ENCODE measurements at places on chromosomes 1 and 21. TPM values are rescaled to one million over a fixed set of nuclear protein-coding genes. Genes with fewer than 3 reads are reported as not detected.
A peak's percentile ranks its signal among the peaks of the same experiment; 100 is the strongest.

GRCh38 chr1:3444736-3445135 is 9.7 kb upstream of the ARHGEF16 start:
- peaks cover 40% of the 10 kb centered on the region for H3K27me3 ChIP-seq
- no peak overlapping the region for H3K4me3 ChIP-seq

DNA sequence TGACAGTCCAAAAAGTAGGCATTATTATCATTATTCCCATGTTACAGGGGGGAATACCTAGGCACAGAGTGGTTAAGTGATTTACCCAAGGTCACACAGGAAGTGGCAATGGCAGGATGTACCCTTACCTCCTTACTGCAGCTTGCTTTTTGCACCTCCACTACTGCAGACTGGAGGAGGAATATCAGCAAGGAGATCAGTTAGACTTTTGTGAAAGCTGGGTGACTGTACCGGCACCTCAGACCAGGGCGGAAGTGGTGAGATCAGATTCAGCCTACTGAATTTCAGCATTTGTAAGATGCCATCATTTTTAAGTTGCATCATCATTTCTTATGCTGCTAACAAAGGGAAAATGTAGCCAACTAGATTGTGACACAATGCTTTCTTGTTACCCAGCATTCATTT is 4.5 kb downstream of the ADARB1 start:
- no peaks in the 10 kb centered on the region for H3K36me3 ChIP-seq
- H3K4me1 ChIP-seq = peaks cover 13% of the 10 kb centered on the region
- H3K27me3 ChIP-seq = no peaks in the 10 kb centered on the region
- peak; percentile 71 for DNase-seq
- H3K4me3 ChIP-seq = no peak overlapping the region

TNFRSF8 gene
- 0.22 TPM for total RNA-seq

UBL4B gene
- total RNA-seq = not detected

GRCh38 chr1:193308438-193308837 is 122.0 kb upstream of the B3GALT2 start:
- DNase-seq = peak; percentile 62
- H3K27me3 ChIP-seq = no peaks in the 10 kb centered on the region
- no peak overlapping the region for H3K27ac ChIP-seq
- no peaks in the 10 kb centered on the region for H3K36me3 ChIP-seq
- no peak overlapping the region for H3K4me3 ChIP-seq
- no peaks in the 10 kb centered on the region for H3K4me1 ChIP-seq

- no peaks in the 10 kb centered on the region for H3K36me3 ChIP-seq
- no peak for DNase-seq
These were observed 313.5 kb downstream of the NPHP4 start for GRCh38 chr1:5678759-5679158.

- no peak overlapping the region for H3K27ac ChIP-seq
- peaks cover 1% of the 10 kb centered on the region for H3K36me3 ChIP-seq
- H3K4me3 ChIP-seq = no peak overlapping the region
- no peak for DNase-seq
These were observed 1.4 kb downstream of the ZMYND12 start for GRCh38 chr1:42454403-42454802.

C1orf210 gene
- total RNA-seq = 0.84 TPM

DNA sequence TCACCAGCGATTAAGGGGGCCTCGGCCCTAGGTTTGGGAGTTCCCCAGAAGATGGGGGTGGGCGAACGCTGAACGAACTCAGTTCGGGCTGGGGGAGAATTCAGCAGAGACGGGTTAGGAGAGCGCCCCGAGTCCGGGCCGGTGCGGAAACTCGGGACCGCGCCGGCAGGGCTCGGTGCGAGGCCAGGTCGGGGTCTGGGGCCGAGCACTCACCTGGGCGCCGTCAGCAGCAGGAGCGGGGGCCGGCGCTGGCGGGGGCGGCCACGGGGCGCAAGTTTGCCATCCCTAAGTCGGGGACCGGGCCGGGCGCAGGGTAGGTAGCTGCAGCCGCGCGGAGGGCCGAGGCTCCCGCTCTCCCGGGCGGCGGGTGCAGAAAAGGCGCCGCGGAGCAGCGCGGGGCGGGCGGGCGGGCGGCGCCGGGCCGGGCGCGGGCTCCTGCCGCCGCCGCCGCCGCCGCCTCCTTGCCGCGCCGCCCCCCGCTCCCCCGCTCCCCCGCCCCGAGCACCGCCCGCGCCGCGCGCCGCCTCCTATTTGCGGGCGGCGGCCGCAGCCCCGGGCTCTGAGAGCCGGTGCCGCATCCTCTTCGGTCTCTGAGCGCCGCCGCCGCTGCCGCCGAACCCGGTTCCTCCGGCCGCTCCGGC is 349 bp downstream of the ADGRB2 start:
- no peak overlapping the region for H3K27ac ChIP-seq
- H3K4me1 ChIP-seq = peaks cover 45% of the 10 kb centered on the region
- H3K36me3 ChIP-seq = no peaks in the 10 kb centered on the region
- no peaks in the 10 kb centered on the region for H3K27me3 ChIP-seq
- DNase-seq = no peak

DNA sequence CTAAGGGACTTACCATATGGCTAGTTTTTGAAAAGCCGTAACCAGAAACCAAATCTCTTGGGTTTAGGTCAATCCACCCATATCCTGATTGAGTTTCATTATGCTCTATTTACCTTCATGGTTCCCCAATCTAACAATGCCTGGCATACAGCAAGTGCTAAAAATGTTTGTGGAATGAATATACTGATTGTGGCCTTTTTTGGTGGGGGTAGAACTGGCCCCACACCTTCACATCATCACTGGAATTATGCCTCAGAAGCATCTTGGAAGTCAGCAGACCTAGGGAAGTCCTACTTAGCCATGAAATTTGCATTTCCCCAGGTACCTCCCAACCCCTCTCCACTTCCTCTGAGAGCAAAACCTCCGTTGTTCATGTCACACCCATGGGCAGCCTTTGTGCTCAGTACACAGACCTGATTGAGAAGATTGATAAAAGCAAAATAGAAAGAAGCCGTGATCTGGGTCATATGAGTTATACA is 17.8 kb upstream of the SLAMF1 start:
- no peaks in the 10 kb centered on the region for H3K4me1 ChIP-seq
- H3K27ac ChIP-seq = no peak overlapping the region
- no peaks in the 10 kb centered on the region for H3K27me3 ChIP-seq
- no peak for DNase-seq

NEK2 gene
- total RNA-seq = 1.4 TPM

OR2M3 gene
- not detected for total RNA-seq

- H3K27me3 ChIP-seq = no peaks in the 10 kb centered on the region
- H3K4me1 ChIP-seq = no peaks in the 10 kb centered on the region
- H3K36me3 ChIP-seq = no peaks in the 10 kb centered on the region
These were observed 27.0 kb downstream of the KIAA1614 start for GRCh38 chr1:180939711-180940103.

NTPCR gene
- total RNA-seq = 41.5 TPM

- peaks cover 40% of the 10 kb centered on the region for H3K36me3 ChIP-seq
- no peaks in the 10 kb centered on the region for H3K27me3 ChIP-seq
- no peak overlapping the region for H3K4me3 ChIP-seq
- no peak overlapping the region for H3K27ac ChIP-seq
- no peak for DNase-seq
These were observed 18.9 kb downstream of the SFPQ start for GRCh38 chr1:35173909-35174540.

DNA sequence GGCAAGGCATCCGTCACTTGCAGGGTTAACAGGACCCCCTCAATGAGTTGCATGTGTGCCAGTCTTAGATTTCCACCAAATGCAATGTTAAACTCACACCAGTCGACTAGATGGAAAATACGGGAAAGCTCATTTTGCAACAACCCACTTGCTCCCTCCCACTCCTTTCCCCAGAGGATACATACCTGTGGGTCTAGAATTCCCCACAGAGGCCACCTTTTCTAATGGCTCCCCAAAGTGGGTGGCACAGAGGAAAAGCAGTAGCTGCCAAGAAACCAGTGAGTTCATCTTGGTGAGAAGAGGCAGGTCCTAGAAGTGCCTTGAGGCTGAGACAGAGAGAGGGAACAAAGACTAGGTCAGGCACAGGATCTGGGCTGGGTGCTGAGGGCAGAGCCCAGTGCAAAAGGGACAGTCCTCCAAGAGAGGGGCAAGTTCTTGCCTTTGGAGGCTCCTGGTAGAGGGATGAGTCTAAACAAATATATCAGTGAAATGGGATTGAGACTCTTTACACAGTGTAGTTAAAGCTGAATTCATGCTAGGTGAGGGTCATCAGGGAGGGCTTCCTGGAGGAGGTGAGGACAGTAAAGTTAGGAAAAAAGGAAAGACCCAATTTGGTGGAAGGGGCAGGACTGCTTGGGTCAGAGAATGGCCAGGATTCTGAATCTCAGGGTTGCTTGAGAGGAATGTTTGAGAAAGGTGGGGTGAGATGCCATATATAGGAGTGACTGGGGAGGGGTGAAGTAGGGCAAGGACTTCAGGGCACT is 3.5 kb downstream of the KISS1 start:
- H3K27ac ChIP-seq = no peak overlapping the region
- peaks cover 5% of the 10 kb centered on the region for H3K27me3 ChIP-seq
- H3K36me3 ChIP-seq = no peaks in the 10 kb centered on the region
- DNase-seq = peak; percentile 47

- DNase-seq = peak; percentile 80
- H3K36me3 ChIP-seq = no peaks in the 10 kb centered on the region
- no peak overlapping the region for H3K4me3 ChIP-seq
- no peaks in the 10 kb centered on the region for H3K27me3 ChIP-seq
These were observed 29.4 kb upstream of the RNPC3 start for GRCh38 chr1:103496014-103496635.

TMCC2 gene
- 10.8 TPM for total RNA-seq

- H3K4me3 ChIP-seq = no peak overlapping the region
- H3K4me1 ChIP-seq = peaks cover 18% of the 10 kb centered on the region
- H3K27ac ChIP-seq = no peak overlapping the region
- no peak for DNase-seq
These were observed 1.3 kb upstream of the SLC6A17 start for GRCh38 chr1:110148961-110149360.

- no peak overlapping the region for H3K27ac ChIP-seq
- H3K4me1 ChIP-seq = no peaks in the 10 kb centered on the region
- H3K27me3 ChIP-seq = no peaks in the 10 kb centered on the region
- no peaks in the 10 kb centered on the region for H3K36me3 ChIP-seq
- no peak for DNase-seq
- no peak overlapping the region for H3K4me3 ChIP-seq
These were observed 853.5 kb upstream of the ADAMTS5 start for GRCh38 chr21:27820342-27820741.

DNA sequence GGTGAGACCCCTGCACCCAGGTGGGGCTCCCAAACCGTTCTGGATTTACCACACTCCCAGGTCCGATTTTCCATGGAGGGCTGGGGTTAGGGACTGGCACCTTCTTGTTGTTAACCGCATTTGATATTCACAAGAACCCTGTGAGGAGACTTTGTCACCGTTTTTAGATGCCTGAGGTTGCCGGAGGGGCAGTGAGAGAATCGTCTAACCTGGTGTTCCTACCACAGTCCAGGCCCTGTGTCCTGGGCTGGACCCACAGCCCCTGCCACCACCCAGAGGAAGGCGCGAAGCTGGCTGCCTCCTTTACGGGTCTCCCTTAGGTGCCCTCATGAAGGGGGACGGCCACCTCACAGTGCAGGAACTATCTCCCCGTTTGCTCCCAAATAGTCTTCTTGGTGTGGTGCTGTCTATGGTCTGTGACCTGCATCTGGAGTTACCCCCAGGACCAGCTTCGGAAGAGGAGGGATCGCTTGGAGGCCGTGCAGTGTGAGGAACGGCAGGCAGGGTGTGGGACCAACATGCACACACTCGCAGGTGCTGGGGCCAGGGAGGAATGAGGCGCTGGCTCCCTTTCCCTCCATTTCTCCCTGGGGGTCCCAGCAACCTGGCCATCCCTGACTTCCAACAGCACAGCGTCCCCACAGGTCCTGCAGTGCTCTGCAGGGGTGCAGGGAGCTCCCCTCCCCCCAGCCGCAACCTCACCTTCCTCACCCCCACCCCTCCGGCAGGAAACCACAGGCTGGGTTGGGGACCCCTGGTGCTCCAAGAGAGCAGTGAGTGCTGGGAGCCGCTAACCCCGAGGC is 7.0 kb downstream of the SIM2 start:
- peaks cover 98% of the 10 kb centered on the region for H3K27me3 ChIP-seq
- no peak overlapping the region for H3K27ac ChIP-seq
- H3K4me3 ChIP-seq = no peak overlapping the region
- no peaks in the 10 kb centered on the region for H3K36me3 ChIP-seq
- DNase-seq = no peak

CCDC185 gene
- not detected for total RNA-seq

GRCh38 chr1:184574588-184574987 is 180.1 kb downstream of the EDEM3 start:
- no peaks in the 10 kb centered on the region for H3K27me3 ChIP-seq
- H3K4me3 ChIP-seq = no peak overlapping the region
- H3K27ac ChIP-seq = no peak overlapping the region
- DNase-seq = no peak
- no peaks in the 10 kb centered on the region for H3K36me3 ChIP-seq

GRCh38 chr1:33860671-33861070 is 3.2 kb upstream of the HMGB4 start:
- no peaks in the 10 kb centered on the region for H3K36me3 ChIP-seq
- H3K4me3 ChIP-seq = no peak overlapping the region
- no peaks in the 10 kb centered on the region for H3K27me3 ChIP-seq
- DNase-seq = no peak
- H3K27ac ChIP-seq = no peak overlapping the region

DNA sequence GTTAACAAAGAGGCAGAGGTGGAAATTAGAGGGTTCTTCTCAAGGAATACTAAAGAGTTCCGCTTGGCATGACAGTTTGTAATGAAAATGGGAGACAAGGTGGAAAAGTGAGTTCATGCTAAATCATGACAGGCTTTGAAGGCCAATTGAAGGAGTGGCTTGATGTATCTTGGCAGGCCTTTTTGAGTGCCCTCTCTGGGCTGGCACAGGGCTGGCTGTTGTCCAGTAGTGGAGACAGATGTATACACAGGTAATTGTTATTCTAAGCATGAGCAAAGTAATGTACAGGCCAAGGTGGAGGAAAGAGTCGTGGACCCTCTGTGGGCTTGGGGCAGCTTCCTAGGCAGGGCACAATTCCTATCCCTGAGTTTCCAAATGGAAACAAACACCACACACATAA is 196.7 kb upstream of the GALNT2 start:
- H3K27ac ChIP-seq = no peak overlapping the region
- no peak for DNase-seq
- H3K4me1 ChIP-seq = no peaks in the 10 kb centered on the region
- no peaks in the 10 kb centered on the region for H3K27me3 ChIP-seq

DNA sequence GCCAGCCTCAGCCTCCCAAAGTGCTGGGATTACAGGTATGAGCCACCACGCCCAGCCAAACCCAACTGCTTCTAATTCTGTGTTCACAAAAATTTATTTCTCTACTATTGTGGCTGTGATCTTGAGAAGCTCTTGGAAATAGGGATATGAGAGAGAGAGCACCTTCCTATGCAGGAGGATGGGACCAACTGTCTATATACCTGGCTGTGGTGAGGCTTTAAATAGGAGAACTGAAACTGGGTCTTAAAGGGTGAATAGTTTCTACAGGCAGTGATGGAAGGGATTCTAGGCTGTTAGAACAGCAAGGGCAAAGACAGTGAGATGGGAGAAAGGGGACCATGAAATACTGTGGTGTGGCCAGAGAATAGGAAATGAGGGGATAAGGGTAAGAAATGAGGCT is 8.3 kb upstream of the PTCH2 start:
- H3K4me1 ChIP-seq = no peaks in the 10 kb centered on the region
- no peaks in the 10 kb centered on the region for H3K27me3 ChIP-seq
- H3K36me3 ChIP-seq = no peaks in the 10 kb centered on the region
- H3K4me3 ChIP-seq = no peak overlapping the region
- no peak for DNase-seq
- H3K27ac ChIP-seq = no peak overlapping the region

PLD5 gene
- 4.9 TPM for total RNA-seq

- H3K36me3 ChIP-seq = no peaks in the 10 kb centered on the region
- no peak overlapping the region for H3K4me3 ChIP-seq
- DNase-seq = peak; percentile 43
- H3K27ac ChIP-seq = no peak overlapping the region
These were observed 69.5 kb downstream of the FGGY start for GRCh38 chr1:59366346-59366745.

Data from astrocyte (in vitro differentiated cells and primary cell).